ENCODE measurements at places on chromosomes 13 and 19. TPM values are rescaled to one million over a fixed set of nuclear protein-coding genes. Genes with fewer than 3 reads are reported as not detected.

DNA sequence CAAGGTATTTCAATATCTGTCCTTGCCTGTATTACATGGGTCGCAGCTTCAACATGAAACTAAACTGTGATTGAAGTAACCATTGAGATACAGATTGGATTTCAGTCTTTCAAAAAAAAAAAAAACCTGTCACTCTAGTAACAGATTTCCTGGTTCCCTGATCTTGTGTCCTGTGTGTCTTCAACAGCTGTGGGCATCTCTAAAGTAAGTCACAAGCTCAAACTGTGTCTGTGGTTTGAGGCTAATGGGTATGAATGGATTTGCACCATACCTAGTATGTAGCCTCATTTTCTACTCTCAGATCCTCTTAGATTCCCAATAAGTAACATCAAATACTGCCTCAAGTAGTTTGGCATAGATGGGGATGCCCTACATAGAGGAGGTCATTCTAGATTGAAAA is 300.1 kb downstream of the COG6 start:
- DNase-seq: no peak

- DNase-seq: no peak
Observed at GRCh38 chr19:44720945-44721344, 22.0 kb downstream of the CEACAM16 start.

DNA sequence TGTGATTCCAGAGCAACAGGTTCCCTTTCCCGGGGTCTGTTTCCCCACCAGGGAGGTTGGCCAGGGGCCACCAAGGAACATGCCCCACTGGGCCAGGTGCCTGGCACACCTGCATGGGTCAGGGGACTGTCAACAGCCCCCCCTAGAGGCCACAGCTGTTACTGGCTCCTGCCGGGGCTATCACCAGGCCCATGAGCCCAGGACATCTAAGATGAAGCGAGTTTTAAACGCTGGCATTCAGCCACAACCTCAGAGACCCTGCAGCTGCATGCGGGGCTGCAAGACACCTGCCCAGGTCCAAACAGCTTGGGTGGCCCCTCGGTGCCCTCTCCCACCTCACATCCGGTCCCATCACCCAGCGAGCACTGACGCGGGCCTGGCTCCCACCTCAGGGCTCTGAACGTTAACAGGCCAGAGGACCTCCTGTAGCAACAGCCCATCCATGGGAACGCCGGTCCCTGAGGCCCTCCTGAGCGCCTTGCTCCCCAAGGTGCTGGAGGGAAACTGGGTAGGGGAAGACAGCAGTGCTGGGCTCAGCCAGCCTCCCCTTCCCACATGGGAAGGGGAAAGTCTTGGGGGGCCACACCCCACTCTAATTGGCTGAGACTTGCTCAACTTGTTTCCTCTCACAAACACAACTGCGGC is 12.0 kb downstream of the KHSRP start:
- DNase-seq: no peak

DNA sequence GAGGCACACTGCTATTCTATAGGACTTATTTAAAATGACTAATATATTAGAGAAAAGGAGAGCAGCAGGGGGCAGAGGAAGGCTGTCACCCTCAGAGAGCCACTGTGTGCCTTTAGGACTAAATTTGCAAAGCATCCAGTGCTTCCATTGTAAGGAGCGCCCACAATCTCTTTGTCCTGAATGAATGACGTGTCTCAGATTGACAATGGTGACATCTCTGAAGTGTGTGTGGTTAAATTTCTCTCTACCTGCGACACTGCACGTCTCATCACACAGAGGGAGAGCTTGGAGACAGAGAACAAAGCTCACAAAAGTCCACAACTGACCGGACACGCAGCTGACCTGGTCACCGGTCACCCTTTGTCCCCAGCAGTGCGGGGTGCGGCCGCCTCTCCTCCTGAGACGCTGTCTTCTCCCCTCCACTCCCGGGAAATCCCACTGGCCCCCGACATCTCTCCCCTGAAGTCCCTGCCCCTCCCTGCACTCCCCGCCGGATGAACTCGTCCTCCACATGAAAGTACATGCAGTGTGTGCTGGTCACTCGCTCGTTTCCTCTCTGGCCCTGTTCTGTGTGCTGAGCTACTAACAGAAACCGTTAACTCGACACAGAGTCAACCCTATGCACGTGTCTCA is 107.2 kb downstream of the RAB20 start:
- DNase-seq: no peak

DNA sequence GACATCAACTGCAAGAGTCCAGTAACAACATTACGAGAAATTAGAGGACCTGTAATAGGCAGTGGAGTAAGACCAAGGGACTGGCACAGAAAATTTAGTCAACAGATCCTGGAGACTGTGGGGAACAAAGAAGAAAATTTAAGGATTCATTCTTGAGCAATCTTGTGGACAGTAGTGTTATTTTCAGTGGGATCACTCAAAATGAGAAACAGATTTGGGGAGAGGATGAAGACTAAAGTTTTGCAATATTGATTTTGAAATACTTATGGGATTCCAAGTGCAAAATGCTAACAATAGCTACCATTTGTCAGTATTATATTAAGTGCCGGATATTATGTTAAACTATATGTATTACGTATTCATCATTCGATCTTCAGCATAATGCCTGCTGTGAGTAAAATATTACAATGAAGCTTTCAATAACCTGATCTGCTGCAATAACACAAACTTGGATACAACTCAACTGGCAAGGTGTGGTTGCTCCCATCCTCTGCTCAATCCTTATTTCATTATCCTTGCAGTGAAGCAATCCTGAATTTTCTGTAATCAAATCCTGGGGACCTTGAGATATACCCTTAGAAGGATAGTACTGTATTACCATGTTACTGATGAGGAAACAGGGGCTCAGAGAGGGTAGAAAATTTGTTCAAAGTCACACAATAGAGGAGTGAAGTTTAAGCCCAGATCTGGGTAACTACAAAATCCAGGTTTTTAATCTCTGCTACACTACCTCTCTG is 84.2 kb downstream of the SACS start:
- no peak for DNase-seq

- DNase-seq: no peak
Observed at GRCh38 chr19:15498910-15499309, 9.4 kb upstream of the CYP4F22 start.

DNA sequence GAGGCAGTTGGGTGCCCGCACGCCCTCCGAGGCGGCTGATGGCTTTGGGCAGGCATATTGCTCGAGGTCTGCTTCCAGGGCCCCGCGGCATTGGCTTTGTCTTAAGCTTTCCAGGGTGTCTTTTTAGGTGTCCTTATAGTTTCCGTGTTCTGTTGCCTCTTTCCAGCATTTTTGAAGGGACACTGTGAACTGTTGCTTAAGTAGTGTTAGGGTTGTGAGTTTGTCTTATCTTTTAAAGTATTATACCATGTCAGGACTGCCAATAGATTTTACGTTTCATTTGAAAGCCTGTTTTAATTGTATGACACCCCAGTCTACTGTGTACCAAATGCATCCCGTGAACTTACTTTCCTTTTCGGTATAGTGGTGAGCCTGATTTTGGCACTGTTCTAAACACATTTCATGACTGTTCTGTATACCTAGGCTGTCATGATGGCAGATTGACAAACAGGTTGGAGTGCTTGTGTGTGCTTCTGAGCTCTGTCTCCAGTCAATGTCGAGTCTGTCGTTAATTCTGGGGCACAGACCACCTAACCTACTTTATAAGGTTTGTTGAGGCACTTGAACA is 656 bp downstream of the PCCA start:
- DNase-seq: peak; percentile 7

DNA sequence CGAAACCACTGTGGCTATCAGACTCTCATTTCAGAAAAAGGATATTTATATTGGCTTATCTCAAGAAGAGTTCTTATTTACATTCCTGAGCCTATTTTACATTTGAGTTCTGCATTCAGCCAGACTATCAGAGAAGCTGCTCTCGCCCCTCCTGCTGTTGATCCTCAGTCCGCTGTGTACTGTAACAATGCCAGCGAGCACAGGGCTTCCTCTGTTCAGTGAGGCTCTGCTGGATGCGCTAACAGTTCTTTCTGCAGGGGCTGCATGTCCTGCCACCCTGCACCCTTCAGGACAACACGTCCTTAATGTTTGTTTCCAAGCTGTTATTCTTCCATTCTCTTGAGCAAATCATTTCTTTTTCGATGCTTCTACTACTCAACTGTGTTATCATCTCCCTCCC is 463.7 kb upstream of the SGCG start:
- DNase-seq: no peak

DNA sequence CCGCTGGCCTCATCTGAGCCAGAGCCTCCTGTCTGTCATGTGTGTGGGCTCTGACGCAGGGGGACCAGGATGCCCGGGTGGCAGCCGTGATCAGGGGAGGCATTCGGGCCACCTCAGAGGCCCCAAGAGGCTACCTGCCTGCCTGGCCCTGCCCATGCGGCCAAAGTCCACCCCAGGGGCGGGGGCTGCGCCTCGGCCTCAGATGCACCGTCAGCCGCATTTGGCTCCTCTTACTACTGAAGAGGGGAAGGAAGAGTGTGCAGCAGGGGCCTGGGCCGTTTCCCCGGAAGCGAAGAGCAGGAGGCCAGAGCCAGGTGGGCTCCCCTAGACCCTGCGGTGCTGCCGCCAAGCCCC is 34.0 kb downstream of the C13orf46 start:
- no peak for DNase-seq

- no peak for DNase-seq
Observed at GRCh38 chr13:40984668-40985366, 34.3 kb downstream of the ELF1 start.

GRCh38 chr19:41327076-41327575 is 17.2 kb downstream of the CCDC97 start:
- DNase-seq: no peak

- DNase-seq: no peak
Observed at GRCh38 chr13:42107421-42107820, 59.0 kb downstream of the DGKH start.

GRCh38 chr13:113744197-113745000 is 14.6 kb upstream of the TMEM255B start:
- DNase-seq: no peak

GRCh38 chr19:1472231-1473084 is 6.6 kb downstream of the C19orf25 start:
- DNase-seq: no peak

- DNase-seq: no peak
Observed at GRCh38 chr13:99009987-99010551, 32.2 kb upstream of the DOCK9 start.

DNA sequence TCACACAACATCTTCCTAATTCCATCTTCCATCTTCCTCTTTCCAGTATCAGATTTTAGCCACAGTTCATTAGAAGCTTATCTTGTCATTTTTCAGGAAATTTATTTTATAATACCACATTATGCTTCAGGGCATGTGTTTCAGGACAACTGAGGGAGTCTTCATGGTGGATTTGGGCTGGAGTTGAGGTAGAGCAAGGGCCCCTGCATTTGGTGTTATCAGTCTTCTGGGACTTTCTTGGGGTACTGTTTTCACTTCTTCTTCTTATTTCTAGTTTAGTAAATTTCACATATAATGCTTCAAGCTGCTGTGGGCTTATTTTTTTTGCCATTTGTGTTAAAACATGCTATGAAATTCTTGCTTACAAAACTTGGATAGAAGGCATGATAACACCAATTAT is 188.7 kb downstream of the LHFPL6 start:
- no peak for DNase-seq

DNA sequence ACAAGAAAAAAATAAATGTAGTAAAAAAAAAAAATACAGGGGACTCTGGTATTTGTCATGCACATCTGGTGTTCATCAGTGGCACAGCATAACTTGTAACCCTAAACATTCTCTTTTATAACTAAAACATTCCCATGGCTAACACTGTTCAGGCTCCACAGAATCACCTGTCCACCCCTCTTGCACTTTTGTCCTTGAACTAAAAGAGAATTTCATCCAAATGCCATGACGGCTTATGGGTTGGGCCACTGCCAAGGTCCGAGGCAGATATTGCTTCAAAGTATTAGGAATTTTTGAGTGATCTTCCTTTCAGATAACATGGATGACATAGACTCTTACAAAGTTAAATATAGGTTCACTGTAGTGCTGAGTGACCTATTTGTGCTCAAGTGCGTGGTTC is 25.7 kb upstream of the SERP2 start:
- no peak for DNase-seq

DNA sequence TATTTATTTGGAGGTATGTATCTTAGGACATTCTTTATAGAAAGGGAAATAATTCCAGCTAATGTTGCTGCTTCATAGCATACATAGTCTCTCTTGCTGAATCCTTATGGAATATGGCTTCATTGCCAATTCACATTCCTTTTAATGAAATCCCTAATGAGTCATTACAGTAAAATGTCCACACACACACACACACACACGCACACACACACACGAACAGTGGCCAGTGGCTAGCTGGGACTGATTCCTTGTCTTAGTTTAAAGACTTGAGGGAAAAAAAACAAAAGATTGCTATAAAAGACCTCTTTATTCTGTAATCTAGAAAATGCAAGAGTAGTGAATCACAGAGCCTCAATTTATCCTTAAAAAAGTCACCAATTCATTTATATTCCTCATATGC is 301.6 kb downstream of the SLITRK6 start:
- no peak for DNase-seq

- no peak for DNase-seq
Observed at GRCh38 chr13:54356849-54357248, 1328.2 kb downstream of the OLFM4 start.

GRCh38 chr19:8642561-8642960 is 12.1 kb downstream of the NFILZ start:
- DNase-seq: no peak

GRCh38 chr13:30453727-30454126 is 12.0 kb downstream of the HMGB1 start:
- no peak for DNase-seq

GRCh38 chr13:107367258-107367657 is 799.3 kb upstream of the ARGLU1 start:
- DNase-seq: no peak

The DACT3 gene
- 21.3 TPM for polyA plus RNA-seq

The SAE1 gene
- 112 TPM for polyA plus RNA-seq

The GPR180 gene
- 8.3 TPM for polyA plus RNA-seq

The MARCHF2 gene
- 16.6 TPM for polyA plus RNA-seq

The GARIN5A gene
- 10.0 TPM for polyA plus RNA-seq

The GPX4 gene
- 301 TPM for polyA plus RNA-seq

The SLC39A3 gene
- 29.5 TPM for polyA plus RNA-seq

The COL4A2 gene
- 554 TPM for polyA plus RNA-seq

The ZNF254 gene
- 28.0 TPM for polyA plus RNA-seq

The OCEL1 gene
- polyA plus RNA-seq: 22.9 TPM

The ARHGAP45 gene
- polyA plus RNA-seq: 10.0 TPM

The IFNL1 gene
- polyA plus RNA-seq: not detected

The ADGRE1 gene
- polyA plus RNA-seq: not detected

The ZNF112 gene
- 13.1 TPM for polyA plus RNA-seq

The SLC1A6 gene
- polyA plus RNA-seq: 0.49 TPM
